EH (cell line): ENCODE measurements at places on chromosomes 1 and 21.
A peak's percentile ranks its signal among the peaks of the same experiment; 100 is the strongest.

- DNase-seq = no peak
These were observed 74.2 kb downstream of the TOMM20 start for GRCh38 chr1:235054466-235054865.

DNA sequence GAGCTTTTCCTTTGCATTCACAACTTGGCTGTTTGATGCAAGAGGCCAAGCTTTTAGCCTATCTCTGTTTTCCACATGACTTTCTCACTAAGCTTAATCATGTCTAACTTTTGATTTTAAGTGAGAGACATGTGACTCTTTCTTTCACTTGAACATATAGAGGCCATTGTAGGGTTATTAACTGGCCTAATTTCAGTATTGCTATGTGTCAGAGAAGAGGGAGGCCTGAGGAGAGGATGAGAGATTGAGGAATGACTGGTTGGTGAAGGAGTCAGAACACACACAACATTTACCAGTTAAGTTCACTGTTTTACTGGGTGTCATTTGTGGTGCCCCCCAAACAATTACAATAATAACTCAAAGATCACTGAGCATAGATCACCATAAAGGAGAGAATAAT, 193.5 kb downstream of the CYYR1 start:
- DNase-seq = no peak

- no peak for DNase-seq
These were observed 134.5 kb downstream of the ATP5PO start for GRCh38 chr21:33781121-33781520.

GRCh38 chr1:207603777-207604176, 41.2 kb upstream of the CR1L start:
- peak; percentile 19 for DNase-seq

DNA sequence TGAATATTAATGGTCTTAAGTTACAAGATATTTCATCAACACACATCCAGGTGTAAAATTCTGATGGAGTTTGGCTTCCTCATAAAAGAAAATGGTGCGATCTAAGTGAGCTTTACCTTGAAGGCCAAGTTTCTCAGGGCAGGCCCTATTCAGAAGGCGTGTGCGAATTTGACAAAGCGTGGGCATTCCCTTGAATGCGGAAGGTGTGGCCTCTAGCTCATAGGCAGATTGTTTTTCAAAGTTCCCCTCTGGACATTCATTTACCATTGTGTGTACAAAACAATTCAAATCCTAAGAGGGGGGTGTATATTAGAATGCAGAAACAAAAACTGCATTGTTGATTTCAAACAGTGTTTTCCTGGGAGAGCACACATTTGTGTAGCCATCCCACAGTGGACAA, 411.9 kb upstream of the PKN2 start:
- DNase-seq = no peak

- DNase-seq = no peak
These were observed 872 bp upstream of the PPP2R5A start for GRCh38 chr1:212284332-212284743.

- peak; percentile 89 for DNase-seq
These were observed 29.7 kb downstream of the SERTAD4 start for GRCh38 chr1:210262167-210262896.

DNA sequence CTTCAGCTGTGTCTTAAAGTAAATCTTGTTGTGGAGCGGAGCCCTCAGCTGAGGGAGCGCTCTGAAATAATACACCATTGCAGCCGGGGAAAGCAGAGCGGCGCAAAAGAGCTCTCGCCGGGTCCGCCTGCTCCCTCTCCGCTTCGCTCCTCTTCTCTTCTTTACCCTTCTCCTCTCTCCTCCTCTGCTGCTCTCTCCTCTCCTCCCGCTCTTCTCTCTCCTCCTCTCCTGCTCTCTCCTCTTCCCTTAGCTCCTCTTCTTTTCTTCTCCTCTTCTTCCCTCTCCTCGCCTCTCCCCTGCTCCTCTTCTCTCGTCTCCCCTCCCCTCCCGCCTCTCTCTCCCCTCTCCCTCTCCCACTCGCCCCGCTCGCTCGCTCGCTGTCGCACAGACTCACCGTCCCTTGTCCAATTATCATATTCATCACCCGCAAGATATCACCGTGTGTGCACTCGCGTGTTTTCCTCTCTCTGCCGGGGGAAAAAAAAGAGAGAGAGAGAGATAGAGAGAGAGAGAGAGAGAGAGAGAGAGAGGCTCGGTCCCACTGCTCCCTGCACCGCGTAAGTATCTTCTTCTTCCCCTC, at the start of gene PROX1:
Gene PROX1 (plus strand): TSS at position 47 of the 580 bp plus-strand sequence. CDS start 8,563 bp downstream, outside the sequence.
- peak; percentile 89 for DNase-seq

- DNase-seq = peak; percentile 20
These were observed 39.8 kb upstream of the LRP8 start for GRCh38 chr1:53367503-53368313.

- DNase-seq = peak; percentile 47
These were observed 28.9 kb downstream of the ALPL start for GRCh38 chr1:21537932-21538630.

GRCh38 chr1:92862605-92863004, 30.8 kb downstream of the RPL5 start:
- DNase-seq = peak; percentile 42

- DNase-seq = peak; percentile 42
These were observed 160.2 kb downstream of the PSMG1 start for GRCh38 chr21:39022863-39023693.

- DNase-seq = no peak
These were observed 70.9 kb upstream of the EDEM3 start for GRCh38 chr1:184825571-184825970.

GRCh38 chr1:55702064-55702463, 486.9 kb upstream of the USP24 start:
- no peak for DNase-seq

GRCh38 chr1:160148121-160148520, 3.3 kb upstream of the ATP1A4 start:
- no peak for DNase-seq

- DNase-seq = no peak
These were observed 189.2 kb upstream of the VAMP3 start for GRCh38 chr1:7581754-7582459.

GRCh38 chr21:44858291-44858690, 15.2 kb downstream of the PTTG1IP start:
- DNase-seq = no peak

- no peak for DNase-seq
These were observed 64.6 kb downstream of the GRIK1 start for GRCh38 chr21:29875036-29875716.

DNA sequence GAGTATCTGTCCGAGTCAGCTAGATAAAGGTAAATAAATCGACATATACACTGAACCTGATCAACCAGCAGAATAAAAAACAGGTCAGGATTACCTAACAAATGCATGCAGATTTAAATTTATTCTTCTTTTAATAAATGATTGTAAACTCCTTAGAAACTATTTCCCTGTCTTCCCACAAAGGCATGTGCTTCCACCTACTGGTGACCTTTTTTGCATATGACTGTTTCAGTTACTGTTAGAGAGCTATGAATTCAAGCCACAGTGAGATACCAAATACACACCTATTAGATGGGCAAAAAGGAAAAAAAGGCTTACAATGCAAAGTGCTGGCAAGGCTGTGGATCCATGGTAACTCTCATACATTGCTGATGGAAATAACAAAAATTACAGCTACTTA, 957.4 kb upstream of the NCAM2 start:
- no peak for DNase-seq

- DNase-seq = no peak
These were observed 26.2 kb downstream of the SLC44A3 start for GRCh38 chr1:94846308-94846707.

DNA sequence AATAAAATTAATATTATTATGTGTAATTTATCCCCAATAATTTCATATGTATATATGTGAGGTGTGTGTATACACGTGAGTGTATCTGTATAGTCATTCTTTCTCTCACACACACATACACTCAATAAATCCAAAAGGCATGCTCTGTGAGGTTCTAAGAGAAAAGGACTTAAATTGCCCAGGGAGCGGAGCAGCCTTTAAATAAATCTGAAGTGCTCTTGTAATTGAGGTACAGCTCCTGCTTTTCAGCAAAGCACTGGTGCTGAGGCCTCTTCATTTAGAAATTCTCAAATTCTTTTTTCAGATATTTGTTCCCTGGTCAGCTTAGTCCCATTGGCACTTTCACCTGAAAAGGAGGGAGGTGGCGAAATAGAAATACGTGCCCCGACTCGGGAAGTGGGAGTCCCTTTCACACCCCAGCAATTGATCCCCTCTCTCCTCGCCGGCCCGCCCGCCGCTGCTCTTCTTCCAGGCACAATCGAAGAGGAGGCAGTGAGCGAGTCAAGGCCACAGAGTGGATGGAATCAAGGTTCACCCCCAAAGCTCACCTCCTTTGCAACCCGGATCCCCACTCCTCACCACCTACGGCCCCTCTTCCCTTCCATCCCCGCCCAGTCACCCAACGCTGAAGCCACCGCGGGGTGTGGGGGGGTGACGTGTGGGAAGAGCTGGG, 944 bp downstream of the PLPPR5 start:
- DNase-seq = no peak

GRCh38 chr21:41892726-41893125, 13.6 kb upstream of the PRDM15 start:
- no peak for DNase-seq

GRCh38 chr1:6962478-6962995, 177.3 kb downstream of the CAMTA1 start:
- no peak for DNase-seq

DNA sequence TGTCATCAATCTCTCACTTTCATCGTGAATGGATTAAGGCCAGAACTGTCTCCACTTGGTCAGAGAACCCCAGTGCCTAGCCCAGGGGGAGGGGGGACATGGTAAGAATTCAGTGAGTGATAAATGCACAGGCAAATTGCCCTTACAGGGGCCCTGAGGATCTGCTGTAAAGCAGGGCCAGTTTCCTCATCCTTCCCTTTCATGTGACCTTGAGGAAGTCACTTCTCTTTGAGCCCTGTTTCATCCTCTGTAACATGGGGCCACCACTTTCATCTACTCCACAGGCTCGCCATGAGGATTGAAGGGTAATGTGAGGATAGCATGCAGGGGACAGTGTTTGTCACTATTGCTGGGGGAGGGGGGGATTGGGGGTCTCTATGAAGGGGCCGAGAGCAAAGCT, 28.1 kb upstream of the C1QA start:
- DNase-seq = no peak

DNA sequence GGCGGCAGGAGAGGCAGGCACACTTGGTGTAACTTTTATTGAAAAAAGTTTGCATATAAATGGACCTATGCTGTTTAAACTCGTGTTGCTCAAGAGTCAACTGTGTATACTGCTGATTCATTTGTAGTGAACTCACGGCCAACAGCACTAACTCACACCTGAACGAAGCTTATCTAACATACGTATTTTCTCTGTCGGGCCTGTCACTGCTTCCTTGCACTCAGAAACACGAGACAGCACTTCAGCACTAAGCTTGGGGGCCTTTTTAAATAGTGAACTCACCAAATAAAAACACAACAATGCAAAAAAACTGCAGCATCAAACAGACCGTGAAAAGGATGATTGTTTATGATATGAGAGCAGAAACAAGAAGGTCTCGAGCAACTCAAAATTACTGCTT, 58.9 kb upstream of the NEK2 start:
- no peak for DNase-seq

DNA sequence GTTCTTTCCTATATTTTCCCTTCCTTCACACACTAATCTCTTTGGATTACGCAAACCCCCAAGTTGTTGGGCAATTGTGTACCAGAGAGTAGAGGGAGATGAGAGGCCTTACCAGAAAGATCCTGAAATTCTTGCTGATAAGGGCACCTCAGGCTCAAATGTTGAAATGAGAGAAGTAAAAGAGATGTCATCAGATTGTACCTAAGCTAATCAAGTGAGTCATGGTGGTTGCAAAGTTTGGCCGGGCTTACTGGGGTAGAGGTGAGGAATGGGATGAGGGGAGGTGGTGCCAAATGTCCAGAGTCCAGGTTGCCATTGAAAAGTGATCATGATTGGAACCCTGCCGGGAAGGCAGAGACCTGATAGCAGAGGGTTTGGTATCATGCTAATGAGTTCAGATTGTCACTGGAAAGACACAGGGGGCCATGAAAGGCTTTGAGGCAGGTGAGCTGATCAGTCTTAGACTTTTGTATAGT, 43.1 kb downstream of the OPTC start:
- peak; percentile 73 for DNase-seq

DNA sequence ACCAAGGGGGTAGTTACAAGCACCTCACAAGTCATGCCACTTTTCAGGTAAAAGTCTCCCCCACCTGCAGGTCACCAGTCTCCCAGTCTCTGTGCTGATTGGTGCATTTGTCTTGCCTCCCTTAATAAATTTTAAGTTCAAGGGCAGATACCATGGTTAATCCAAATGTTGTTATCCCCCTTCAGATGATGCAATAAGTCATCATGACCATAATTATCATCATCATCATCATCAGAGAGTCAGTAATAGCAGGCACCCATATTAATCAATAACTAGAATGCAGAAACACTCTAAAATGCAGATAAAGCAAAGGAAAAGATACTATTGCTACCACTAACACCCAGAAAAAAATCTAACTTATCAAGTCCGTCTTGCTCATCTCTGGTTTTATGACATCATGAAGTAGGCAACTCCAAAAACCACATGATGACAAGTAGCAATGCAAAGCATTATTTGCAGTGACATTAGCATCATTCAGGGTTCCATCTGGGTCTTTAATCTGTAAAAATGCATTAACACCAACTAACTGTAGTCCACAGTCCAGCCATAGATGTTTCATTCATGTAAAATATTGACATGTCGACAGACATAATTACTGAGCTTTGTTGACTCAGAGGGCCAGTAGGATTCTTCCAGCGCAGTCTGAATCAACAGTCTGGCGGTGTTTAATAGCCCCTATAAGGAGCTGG, 492.0 kb upstream of the RUNX1 start:
- peak; percentile 53 for DNase-seq

- no peak for DNase-seq
These were observed 6.0 kb downstream of the FTCD start for GRCh38 chr21:46149205-46149901.

DNA sequence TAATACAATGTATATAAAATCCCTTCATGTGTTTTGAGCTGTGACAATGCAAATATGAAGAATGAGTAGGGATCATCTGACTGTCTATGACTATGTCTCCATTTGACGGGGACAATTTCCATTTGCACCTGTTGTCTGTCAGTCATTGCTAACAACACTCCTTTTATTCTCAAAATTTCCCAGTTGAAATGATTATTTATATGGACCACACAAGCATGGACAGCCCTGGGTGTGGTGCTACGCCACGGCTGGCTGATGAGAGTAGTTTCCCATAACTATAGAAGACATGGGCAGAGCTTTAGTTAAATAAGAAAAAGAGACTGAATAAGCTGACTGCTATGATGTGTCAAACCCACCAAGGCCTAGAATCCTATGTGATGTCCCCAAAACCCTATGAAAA, 135.8 kb downstream of the MAP3K21 start:
- DNase-seq = no peak
